ENCODE measurements at places on chromosomes 4 and X. TPM values are rescaled to one million over a fixed set of nuclear protein-coding genes. Genes with fewer than 3 reads are reported as not detected.

GRCh38 chr4:2400841-2401609, 17.4 kb downstream of the ZFYVE28 start:
- no peak for DNase-seq

GRCh38 chr4:74449571-74450297, 4.8 kb downstream of the AREG start:
- no peak for DNase-seq

Gene SHROOM3
- total RNA-seq: 14.2 TPM

DNA sequence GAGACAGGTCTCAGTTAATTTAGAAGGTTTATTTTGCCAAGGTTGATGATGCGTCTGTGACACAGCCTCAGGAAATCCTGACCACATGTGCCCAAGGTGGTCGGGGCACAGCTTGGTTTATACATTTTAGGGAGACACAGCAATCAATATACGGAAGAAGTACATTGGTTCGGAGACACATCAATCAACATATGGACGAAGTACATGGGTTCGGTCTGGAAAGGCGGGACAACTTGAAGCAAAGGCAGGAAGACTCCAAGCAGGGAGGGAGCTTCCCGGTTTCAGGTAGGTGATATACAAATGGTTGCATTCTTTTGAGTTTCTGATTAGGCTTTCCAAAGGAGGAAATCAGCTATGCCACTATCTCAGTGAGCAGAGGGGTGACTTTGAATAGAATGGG, 225.2 kb upstream of the ZFP42 start:
- DNase-seq: no peak

- no peak for DNase-seq
Measured at GRCh38 chr4:56187688-56188087, 199.6 kb downstream of the AASDH start.

GRCh38 chr4:6464842-6465588, 7.4 kb downstream of the PPP2R2C start:
- DNase-seq: no peak

Gene CYBB
- total RNA-seq: 20.4 TPM

GRCh38 chr4:140719022-140719421, 37.2 kb downstream of the TBC1D9 start:
- DNase-seq: no peak

GRCh38 chrX:42094218-42094617, 170.9 kb upstream of the CASK start:
- no peak for DNase-seq

- peak; percentile 42 for DNase-seq
Measured at GRCh38 chr4:38411981-38412536, 251.9 kb upstream of the KLF3 start.

- DNase-seq: no peak
Measured at GRCh38 chr4:73831569-73831968, 4.9 kb upstream of the CXCL6 start.

DNA sequence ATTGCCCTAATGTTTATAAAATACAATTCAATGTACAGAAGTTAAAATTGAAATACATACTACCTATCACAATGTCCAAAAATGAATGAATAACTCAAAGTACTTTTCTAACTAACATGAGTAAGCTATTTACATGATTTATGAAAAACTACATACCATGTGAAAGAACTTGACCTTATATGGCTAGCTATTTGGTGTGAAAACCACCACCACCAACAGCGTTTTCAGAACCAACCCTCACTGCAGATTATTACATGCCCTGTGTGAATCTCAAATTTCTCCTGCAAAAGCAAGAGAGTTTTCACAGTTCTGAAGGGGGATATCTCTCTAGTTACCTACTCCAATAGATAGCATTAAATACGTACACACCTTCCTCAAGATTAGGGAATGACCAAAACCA, 198.5 kb downstream of the SPATA18 start:
- DNase-seq: no peak

Measured in left ventricle myocardium superior (tissue), 1 donor.